Cardiac fibroblast (primary cell): ENCODE measurements at places on chromosomes 5 and 9.

GRCh38 chr9:113566016-113566711 lies 102.6 kb downstream of the RGS3 start:
- no peak for DNase-seq

DNA sequence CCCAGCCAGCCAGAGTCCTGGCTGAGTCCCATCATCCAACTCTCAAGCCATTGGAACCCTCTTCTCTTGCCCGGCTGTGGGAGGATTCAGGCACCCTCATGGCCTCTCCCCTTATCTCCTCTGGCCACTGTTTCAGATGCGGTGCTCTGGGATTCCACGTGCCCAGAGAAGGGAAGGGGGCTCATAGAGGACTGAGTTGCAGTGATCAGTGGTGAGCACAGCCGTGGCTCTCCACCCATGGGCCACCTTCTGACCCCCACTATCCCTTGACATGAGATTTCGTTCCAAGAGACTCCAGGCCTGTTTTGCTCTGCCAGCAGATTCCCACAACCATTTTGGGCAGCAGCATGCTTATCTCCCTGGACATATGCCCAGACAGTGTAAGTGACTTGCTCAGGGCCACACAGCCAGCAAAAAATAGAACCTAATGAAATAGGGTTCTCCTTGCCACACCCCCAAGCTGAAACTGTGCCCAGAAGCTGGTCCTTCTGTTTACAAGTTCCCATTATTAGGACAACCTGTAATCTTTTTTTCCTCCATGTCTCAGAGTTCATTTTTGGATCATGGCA lies 2.7 kb downstream of the GPX3 start:
- peak; percentile 92 for DNase-seq

- no peak for DNase-seq
These were observed 45.7 kb downstream of the STOM start for GRCh38 chr9:121324316-121324715.

DNA sequence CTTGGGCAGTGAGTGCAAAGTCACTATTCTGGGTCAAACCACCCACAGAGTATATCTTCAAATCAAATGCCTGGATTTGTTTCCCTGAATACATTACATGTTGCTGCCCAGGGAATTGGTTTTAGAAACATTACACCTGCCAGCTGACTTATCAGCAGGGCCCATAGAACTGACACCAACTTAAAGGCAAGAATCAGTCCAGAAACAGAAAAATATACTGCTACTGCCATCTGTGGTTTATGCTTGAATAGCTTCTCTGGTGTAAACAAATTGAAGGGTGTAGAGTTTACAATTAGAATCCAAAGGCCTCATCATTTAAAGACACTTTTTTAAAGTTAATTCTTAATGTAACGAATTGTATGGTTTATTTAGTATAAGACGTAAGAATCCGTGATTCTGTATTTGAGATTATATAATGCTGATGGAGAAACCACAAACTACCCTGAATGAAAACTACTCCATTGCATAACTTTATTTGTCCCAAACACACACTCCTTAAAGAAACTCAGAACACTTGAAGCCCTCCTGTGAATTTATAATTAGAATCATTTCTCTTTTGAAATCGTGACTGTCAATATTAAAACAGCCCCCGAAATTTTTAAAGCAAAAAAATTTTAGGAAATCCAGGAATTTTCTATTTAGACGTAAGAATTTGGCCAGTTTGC lies 6.2 kb downstream of the NR6A1 start:
- DNase-seq, result peak; percentile 43

- peak; percentile 68 for DNase-seq
These were observed 103.2 kb downstream of the PDE4D start for GRCh38 chr5:59790376-59790775.

GRCh38 chr9:75788006-75788634 lies 102.4 kb upstream of the PCSK5 start:
- DNase-seq, result peak; percentile 92

DNA sequence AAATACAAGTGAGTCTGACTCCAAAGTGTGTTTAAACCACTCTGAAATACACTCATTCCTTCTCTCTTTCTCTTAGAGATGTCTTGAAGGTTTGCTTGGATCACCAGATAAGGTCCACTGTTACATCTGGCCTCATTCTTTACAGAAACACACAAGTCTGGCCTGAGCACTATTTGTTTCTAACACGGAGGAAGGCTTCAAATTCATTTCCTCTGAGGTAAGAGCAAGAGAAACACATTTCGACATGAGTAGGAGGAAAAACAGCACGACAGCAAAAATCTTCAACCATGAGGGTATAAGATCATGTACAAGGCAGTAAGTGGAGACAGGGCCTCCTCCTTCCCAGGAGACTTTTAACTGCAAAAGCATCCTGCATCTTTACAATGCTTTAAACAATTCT lies 8.0 kb downstream of the SIL1 start:
- DNase-seq, result peak; percentile 91

- no peak for DNase-seq
These were observed 132.9 kb downstream of the BARX1 start for GRCh38 chr9:93822229-93822628.

DNA sequence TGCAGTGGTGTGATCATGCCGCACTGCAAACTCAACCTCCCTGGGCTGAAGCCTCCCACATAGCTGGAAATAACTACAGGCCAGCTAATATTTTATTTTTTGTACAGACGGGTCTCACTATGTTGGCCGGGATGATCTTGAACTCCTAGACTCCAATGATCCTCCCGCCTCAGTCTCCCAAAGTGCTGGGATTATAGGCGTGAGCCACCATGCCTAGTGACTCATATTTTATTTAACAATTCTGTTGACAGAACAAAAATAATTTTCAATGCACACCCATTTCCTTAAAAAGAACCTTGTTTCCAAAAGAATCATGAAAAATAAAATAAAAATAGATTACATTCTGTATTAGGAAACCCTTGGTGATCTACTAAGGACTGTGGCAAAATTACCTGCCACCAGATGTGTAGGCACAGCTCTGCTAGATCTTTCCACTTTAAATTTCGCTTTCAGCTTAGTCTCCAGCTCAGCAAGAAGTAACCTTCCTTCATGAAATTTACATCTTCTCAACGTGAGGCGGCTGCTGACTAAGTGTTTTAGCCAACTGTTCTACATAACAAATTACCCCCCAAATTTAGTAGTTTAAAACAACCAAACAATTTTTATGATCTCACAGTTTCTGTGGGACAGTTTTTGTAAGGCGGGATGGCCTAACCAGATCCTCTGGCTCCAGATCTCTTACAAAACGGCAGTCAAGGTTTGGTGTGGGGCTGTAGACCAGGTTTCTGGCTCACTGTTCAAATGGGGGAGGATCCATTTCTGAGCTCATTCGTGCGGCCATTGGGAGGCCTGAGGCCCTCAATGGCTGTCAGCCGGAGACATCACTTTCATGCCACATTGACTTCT lies 32.6 kb upstream of the GOLPH3 start:
- no peak for DNase-seq

DNA sequence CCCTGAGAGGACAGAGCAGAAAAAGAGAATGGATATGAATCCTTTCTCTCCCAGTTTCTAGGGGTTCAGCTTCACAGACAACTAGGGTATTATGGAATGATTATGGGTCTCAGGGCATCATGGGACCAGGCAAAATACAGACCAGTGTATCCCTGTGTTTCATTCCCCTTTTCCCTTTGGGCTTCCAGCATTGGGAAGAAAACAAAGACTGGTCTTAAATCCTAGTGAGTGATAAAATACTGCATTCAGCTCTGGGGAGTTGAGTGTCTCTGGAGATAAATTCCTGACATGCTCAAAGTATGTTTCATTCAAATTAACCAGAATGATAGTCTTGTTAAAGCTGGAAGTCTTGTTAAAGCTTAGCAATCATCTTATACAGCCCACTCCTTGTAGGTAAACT lies 2.4 kb upstream of the POU4F3 start:
- no peak for DNase-seq

GRCh38 chr9:35074791-35075190 lies 2.4 kb upstream of the VCP start:
- no peak for DNase-seq

DNA sequence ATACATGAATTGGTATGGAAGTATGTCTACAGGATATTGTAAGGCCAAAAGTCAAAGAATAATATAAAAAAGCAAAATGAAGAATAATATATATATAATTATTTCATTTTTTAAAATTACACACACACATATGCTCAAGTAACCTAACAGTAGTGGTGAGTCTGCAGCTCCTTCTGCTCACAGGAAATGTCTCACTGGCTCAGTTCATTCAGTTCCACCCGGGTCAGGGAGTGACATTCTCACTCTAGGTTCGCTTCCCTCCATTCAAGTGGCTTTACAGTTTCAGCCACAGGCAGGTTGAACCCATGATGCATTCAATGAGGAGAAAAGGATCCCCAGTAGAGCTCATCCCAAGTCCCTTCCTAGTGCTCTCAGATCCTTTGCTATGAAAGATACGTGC lies 90.8 kb downstream of the SUSD1 start:
- DNase-seq, result no peak

GRCh38 chr5:146137967-146138403 lies 32.6 kb upstream of the PLAC8L1 start:
- DNase-seq, result peak; percentile 72

DNA sequence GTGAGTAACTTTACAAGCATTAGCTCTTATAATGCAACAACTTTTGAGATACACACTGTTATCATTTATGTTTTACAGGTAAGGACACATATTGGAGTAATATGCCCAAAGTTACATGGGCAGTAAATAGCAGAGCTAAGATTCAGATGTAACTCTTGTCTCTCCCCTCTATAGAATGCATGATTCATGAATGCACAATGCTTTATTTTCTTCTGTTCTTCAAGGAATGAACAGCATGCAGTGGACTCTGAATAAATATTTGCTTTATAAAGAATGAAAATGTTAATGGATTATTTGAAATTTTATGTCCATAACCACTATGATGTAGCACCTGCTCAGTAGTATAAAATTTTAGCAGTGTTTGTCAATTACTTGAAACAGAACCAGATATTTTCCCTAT lies 629.5 kb downstream of the KCTD16 start:
- DNase-seq, result no peak

DNA sequence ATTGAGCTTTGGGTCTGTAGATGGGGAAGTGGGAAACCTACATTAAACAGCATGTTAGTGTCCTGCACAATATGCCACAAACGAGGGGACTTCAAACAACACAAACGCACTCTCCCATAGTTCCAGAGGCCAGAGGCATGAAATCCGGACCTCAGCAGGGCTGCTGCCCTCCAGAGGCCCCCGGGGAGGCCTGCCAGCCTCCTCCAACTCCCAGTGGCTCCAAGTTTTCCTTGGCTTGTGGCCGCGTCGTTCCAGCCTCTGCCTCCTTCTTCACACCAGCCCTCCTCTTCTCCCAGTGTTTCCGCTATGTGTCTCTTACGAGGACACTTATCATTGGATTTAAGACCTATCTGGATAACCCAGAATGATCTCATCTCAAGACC lies 13.3 kb upstream of the COL5A1 start:
- DNase-seq, result no peak

GRCh38 chr9:21450733-21451394 lies 10.6 kb downstream of the IFNA1 start:
- peak; percentile 56 for DNase-seq

DNA sequence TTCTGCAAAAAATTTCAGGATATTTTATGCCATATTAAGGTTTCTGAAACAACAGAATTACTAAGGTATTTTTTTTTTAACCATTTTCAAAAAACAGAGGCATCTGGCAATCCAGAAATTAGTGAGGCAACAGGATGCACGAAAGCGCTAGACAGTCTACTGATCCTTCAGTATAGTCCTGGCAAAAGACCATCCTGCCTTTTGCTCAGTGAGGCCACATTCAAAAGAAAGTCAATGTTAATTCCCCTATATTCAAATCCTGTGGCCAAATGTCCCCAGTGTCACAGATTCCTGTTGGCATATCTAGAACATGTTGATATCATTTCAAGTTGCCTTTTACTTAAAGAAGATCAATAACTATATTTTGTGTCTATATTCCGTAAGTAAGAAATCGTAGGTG lies 13.1 kb upstream of the NFIB start:
- DNase-seq, result no peak

DNA sequence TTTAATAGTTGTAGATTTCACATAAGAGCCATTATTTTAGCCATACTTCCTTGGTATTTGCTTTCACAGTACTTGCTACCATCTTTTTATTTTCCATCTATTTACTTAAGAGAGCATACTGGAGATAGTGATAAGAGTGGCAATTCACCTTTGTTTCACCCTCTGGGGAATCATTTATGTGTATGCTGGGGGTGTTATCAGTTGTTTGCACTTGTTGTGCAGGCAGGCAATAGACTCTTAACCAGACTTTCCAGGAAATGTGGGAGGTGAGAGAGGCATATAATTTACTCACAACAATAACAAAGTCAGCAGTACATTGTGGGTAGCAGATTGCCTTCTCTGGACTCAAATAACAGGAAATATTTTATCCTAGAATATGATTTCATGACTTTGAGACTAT lies 1018.3 kb downstream of the CDH12 start:
- no peak for DNase-seq

DNA sequence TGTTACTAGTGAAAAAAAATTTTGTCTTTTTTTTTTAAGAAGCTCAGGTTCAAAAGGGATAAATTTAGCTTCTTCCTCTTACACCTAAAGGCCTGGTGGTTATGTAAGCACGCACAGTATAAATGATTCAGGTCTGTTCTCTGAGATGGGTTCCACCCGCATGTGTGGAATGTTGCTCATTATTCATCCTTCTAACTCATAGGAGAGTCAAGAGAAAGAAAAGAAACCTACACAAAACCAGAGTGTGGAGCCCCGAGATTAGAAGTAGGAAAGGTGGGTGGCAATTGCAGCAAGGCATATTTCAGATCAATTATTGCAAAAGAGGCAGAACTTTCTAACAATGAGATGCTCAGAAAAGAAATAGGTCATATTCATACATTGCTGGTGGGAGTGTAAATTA lies 13.5 kb downstream of the PLAC8L1 start:
- no peak for DNase-seq
